ENCODE measurements at places on chromosomes 7 and 10.

- DNase-seq: no peak
Observed at GRCh38 chr7:17362439-17363105, 64.1 kb downstream of the AHR start.

DNA sequence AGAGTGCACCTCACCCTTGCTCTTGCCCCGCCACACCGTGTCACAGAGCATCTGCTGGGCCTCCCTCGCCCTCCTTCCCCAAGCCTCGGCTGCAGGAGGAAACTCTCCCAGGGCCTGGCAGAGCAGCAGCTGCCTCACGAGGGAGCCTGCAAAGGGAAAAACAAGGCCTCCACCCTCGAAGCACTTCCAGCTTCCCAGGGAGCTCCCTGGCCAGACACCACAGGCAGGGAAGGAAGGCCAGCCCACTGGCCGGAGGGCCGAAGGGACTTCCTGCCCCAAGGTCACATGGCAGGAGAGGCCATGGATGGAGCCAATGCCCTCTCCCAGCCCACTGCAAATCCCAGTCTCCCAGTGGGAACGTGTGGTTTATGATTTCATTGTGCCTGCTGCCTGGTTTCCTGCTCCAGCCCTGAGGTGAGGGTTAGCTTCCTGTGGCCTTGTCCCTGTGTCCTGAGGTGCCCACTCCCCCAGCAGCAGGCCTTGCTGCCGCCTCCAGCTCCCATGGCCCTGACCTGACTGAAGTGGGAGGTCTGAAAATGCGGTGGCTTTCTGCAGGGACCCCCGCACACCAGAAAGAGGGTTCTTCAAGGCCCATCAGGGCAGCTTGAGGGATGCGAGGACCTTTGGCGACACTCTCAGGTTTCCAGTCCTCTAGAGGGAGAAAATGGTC lies 100.5 kb upstream of the PPIF start:
- no peak for DNase-seq

GRCh38 chr7:37281368-37282092 lies 167.1 kb downstream of the ELMO1 start:
- DNase-seq: no peak

- peak; percentile 25 for DNase-seq
Observed at GRCh38 chr10:94066411-94066810, 72.7 kb downstream of the PLCE1 start.

GRCh38 chr10:28326516-28327490 lies 23.9 kb upstream of the MPP7 start:
- DNase-seq: no peak

DNA sequence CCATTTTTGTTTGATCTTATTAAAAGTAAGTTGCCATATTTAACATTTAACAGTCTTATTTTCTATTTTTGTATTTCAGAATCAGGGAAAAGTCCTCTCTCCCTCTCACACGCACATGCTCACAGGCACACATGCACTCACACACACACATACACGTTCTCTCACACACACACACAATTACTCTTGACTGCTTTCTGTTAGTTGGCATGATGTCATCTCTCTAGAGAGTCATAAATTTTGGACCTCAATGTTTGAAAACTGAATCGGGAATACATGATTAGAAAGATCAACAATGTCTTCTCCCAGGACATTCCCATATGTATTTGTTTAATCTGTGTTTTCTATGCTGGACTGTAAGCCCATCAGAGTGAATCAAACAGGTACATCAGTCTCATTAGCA lies 165.7 kb upstream of the AHR start:
- no peak for DNase-seq

DNA sequence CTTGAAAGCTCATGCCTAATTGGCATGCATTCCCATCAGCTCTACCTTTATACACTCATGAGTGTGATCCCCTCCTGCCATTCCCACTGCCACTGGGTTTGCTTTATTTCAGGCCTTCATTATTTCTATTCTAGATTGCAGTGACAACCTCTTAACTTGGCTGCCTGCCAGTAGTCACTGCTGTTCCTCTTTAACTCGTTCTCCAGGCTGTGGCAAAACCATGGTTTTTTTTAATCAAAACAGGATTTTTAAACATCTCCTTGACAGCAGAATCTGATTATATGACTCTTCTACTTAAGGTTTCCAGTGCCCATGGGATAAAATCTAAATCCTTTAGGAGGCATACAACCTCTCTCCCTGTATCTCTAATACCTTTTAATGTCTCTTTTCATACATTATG lies 223.7 kb upstream of the PCDH15 start:
- no peak for DNase-seq

- DNase-seq: no peak
Observed at GRCh38 chr10:102505462-102506115, 1.8 kb downstream of the SUFU start.

DNA sequence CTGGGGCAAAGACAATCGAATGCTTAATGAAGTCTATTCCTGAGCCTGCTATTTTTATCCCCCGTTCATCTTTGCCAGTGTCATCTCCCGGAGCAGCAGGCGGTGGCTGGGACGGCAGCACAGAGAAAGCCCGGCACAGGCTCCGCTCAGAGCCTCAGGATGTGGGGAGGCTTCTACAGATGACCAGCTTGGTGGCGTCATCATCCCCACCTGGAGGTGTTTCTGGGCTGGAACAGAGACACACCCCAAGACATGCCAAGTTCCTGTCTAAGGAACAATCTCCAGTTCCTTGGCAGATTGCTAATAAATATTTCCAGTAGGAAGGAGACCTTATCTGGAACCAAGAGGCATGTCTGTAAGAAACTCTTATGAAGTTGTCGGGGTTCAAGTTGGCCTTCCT lies 552.4 kb upstream of the MGMT start:
- DNase-seq: no peak

- no peak for DNase-seq
Observed at GRCh38 chr7:68767462-68767861, 830.8 kb upstream of the AUTS2 start.

GRCh38 chr10:112655722-112656121 lies 208.7 kb downstream of the VTI1A start:
- DNase-seq: no peak

- peak; percentile 52 for DNase-seq
Observed at GRCh38 chr10:33115738-33116719, 158.0 kb upstream of the ITGB1 start.

GRCh38 chr7:114033475-114033874 lies 114.7 kb upstream of the PPP1R3A start:
- no peak for DNase-seq

DNA sequence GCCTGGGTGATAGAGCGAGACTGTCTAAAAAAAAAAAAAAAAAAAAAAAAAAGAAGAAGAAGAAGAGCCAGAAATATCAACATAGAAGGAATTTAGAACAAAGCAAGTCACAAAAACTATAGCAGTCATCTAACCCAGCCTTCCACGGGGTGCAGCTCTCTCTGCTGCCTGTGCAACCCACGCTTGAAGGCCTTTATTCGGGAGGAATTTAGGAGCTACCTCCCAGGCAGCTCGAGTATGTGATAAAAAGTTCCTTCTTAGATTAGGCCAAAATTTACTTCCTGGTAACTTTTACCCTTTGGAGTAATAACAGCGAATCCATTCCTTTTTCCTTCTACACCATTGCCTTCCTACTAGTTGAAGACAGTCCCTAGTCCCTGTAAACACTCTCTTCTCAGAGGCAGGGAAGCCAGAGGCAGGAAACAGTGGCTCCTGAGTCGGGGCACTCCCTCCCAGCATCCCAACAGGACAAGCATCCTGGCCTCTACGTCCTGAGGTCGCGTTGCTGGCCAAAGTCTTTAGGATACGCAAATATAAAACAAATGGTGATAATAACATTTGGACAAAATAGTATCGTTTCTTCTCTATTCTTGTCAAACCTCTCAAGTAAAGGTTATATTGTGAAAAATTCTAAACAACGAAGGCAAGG lies 109.3 kb upstream of the KMT2C start:
- no peak for DNase-seq

GRCh38 chr10:112912410-112912928 lies 37.6 kb upstream of the TCF7L2 start:
- DNase-seq: no peak

DNA sequence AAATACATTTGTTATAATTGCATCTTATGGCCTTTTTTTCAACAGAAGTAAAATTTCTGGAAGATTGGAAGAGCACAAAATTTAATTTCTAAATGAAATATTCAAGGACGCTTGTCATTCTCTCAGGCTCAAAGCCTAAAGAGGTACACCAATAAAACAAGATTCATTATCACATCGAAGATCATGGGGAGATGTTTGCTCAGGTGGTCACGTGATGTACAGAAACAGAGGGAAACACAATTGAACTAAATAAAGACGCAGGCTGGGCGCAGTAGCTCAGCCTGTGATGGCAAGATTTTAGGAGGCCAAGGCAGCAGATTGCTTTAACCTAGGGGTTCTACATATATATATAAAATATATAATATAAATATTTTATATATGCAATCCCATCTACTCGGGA lies 37.3 kb upstream of the TMEM254 start:
- DNase-seq: no peak
